Activated naive CD4-positive, alpha-beta T cell (primary cell): ENCODE measurements at places on chromosomes 5 and 9.

GRCh38 chr5:72063219-72063819, 44.0 kb upstream of the MAP1B start:
- no peak for DNase-seq

GRCh38 chr9:85516455-85516854, 225.3 kb downstream of the AGTPBP1 start:
- DNase-seq = no peak

DNA sequence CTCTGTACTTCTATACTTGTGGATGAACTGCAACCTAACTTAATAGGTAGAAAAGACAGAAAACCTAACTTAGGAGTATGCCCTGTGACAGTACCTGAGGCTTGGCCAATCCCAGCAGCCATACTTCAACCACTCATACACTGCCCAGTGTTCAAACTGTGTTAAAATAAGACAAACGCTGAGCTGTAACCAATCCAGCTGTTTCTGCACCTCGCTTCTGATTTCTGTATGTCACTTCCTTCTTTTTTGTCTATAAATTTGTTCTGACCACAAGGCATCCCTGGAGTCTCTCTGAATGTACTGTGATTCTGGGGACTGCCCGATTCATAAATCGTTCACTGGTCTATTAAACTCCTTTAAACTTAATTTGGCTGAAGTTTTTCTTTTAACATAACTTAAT, 41.4 kb downstream of the AUH start:
- no peak for DNase-seq

DNA sequence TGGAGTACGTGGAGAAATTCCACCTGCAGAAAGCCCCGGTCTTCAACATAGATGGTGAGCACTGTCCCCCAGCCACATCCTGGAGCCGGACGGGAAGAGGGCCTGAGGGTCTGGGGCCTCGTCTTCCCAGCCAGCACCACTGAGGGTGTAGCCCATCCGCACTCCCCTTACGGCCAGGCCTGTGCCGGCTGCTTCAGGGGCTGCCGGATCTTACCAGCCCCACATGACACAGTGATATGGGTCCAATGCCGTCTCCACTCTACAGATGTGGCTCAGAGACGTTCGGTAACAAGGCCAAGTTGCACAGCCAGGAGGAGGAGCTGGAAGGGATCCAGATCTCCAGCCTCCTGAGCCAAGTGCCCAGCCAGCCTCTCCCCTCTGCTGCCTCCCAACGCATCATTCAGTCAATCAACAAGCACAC, 21.3 kb downstream of the GLT6D1 start:
- DNase-seq = no peak

- no peak for DNase-seq
Observed at GRCh38 chr5:125059255-125060002, 313.0 kb upstream of the ZNF608 start.

DNA sequence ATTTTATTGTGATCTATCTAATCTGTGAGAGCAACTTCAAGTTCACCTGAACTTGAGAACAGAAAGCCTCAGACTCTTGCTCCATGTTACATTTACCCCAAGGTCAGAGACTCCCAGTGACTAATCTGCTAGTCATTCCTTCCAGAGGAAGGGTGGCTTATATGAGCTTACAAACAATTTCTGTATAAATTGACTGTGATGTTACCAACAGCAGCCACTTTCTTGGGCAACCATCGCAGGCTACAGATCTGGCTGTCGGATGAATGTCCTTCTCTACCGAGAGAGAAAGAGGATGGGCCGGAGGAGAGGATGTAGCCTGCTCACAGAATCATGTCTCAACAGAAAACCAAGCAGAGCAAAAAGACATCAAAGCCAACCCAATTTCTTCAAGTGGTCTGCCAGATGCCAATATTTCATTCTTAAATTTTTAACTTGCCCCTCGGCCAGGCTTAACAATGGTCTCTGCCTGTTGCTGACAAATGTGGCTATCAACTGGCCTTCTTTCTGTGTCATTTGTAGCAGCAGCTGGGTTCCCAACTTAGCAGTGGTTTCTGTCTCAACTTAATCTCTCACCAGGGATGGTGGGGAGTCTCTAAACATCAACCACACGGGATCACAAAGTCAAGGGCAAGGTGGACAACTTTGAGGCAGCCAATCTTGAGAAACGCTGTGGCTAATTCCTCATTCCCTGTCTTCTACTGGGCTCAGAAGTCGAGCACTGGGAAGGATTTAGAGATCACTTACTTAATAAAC, 81.3 kb downstream of the RAPGEF1 start:
- no peak for DNase-seq

- DNase-seq = no peak
Observed at GRCh38 chr5:150645070-150645700, 4.7 kb downstream of the SYNPO start.

DNA sequence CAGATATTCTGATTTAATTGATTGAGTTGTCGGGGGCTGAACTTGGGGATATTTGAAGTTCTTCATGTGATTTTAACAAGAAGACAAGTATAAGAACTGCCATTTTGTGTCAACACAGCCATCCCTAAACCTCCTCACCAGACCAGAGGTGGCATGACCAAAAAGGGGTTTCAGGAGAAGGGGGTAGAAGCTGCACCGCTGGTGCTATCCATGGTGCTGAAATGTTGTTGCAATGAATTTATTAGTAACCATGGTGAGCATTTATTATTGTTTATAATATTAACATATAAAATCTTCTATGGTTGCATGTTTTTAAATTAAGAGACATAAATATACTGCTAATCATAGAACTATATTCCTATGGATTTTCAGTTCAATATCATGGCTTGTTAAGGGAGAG, 72.3 kb downstream of the GNA14 start:
- DNase-seq = no peak

- DNase-seq = no peak
Observed at GRCh38 chr5:25975885-25976284, 1062.5 kb downstream of the CDH9 start.

GRCh38 chr5:36743891-36744772, 132.4 kb upstream of the NIPBL start:
- DNase-seq = no peak

GRCh38 chr5:171317230-171317629, 8.2 kb downstream of the TLX3 start:
- no peak for DNase-seq

DNA sequence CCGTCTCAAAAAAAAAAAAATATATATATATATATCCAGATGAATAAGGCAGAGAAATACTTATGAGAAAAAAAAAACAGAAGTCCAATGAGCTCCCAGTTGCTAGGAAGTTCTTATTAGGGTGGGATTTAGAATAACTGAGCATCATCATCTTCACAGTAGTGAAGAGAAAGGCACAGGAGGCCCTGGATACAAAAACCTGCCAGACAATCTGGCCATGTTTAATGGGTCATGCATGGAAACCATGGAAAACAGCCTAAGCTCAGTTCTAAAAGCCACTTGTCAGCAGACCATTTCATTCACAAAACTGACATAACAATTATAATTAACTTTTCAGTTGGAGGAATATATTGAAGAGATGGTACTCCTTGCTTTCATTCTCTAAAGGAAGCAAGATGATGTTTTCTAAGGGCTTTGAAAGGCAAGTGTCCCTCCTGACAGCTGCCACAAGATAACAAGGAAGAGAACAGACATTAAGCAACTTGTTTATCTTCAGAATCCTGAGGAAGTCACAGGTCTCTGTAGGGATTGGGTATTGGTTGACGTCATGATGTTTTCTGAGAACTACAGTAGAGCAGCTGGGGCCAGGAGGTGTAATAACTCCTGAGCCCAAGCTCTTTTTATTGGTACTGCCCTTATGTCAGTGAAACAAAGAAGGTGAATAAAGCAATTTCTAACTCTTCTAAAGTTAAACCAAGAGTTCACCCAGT, 463.1 kb downstream of the DMAC1 start:
- DNase-seq = no peak

DNA sequence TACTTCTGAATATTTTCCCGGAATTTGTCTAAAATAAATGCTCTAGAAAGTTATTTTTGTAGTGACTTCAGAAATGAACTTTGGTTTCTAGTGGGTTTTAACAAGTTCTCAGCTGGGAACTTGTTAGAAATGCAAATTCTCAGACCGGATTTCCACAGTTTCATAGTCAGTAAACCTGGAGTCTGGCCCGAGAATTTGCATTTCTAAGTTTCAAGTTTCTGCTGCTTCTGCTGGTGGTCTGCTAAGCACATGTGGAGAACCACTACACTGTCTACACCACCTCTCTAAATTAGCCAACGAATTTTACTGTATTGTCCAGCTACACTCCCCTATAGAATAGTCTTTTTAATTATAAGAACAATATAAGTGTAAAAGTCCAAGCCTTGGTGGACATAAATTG, 208.0 kb downstream of the CHSY3 start:
- DNase-seq = no peak

GRCh38 chr9:84647699-84648098, 21.8 kb upstream of the NTRK2 start:
- no peak for DNase-seq

DNA sequence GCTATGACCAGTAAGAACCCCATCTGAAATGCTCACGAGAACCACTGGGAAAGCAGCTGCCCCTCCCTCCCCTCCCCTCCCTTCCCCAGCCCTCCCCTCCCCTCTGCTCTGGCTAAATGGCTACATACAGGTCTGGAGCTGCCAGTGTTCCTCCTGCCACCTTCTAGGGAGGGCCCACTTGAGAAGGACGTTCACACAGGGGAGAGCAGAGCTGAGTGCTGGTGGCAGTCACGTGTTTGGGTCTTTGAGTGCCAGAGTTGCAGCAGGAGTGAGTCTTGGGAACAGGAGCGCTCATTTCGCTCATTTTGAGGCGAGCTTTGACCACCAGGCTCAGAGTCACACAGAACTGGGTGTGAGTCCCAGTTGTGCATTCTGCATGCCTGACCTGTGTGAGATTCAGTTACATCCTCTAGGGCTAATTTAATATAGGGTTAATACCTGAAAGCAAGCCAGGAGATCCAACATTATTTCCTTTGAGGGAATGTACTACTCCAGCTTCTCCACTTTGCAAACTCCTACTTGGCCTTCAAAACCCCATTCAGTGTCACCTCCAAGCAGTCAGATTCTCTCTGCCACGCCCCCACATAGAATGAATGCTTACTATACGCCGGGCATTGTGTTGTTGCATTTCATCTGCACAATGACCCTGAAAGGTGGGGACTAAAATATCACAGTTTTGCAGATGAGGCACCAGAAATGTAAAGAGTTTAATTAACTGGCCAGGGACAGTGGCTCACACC, 25.1 kb downstream of the CPLX2 start:
- no peak for DNase-seq

GRCh38 chr9:108258640-108259039, 597.1 kb downstream of the ACTL7B start:
- DNase-seq = no peak

GRCh38 chr5:86546044-86546443, 71.7 kb upstream of the COX7C start:
- DNase-seq = no peak

- DNase-seq = no peak
Observed at GRCh38 chr5:88815050-88815789, 67.8 kb downstream of the MEF2C start.

DNA sequence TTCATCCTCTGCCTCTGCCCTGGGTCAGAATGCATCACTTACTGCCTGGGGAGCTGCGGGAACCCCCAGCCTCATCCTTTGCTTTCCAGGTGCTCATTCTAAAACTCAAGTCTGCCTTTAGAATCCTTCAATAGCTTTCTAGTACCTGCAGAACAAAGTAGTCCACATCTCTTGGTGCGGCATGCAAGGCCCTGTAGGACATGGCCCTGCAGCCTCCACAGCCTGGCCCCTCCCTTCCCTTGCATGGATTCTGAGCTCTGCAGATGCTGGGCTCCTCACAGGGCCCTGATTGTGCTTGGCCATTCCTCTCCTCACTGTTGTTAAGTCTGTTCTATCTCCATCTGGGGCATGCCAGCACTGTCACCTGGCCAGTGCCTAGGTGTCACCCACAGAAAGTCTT, 141.6 kb downstream of the ADCY2 start:
- no peak for DNase-seq

DNA sequence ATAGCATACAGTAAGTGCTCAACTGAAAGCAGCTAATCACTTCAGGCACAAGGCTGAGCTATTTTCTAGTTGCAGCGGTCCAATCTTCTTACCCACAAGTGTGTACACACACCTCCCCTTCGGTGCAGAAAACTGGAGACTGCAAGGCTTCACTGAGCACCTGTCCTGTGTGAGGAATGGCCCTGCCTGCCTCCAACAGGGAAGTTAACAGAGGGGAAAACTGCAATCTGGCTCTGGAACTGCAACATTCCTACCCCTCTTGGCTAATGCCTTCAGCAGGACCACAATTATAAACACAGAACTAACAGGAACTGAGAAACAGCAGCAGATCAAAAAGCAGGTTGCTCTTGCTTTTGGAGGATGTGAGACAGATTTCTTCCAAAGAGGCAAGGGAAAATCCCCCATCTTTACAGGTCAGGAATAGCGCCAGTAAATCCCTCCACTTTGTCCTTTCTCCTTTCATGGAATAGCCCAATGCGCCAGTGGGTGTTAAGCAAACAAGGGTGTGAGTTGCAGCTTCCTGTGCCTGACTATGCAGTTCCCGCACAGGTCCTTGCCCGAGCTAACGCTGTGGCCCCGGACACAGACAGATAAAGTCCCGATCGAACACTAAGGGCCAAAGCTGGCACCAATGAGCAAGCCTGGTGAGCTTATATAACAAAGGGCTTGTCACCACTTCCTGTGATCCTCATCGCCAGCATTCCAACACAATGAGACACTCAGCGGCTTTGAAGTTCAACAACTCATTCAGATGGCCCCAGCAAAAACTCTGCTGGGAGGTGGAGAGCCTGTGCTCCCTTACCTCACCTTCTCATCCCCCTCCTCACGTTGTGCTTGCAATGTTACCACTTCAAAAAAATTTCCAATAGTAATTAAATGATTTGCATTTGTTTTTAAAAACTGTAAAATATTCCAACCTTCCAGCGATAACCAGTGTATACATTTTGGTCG, 21.5 kb downstream of the SHB start:
- no peak for DNase-seq

- no peak for DNase-seq
Observed at GRCh38 chr5:177496727-177497291, 595 bp downstream of the PDLIM7 start.

DNA sequence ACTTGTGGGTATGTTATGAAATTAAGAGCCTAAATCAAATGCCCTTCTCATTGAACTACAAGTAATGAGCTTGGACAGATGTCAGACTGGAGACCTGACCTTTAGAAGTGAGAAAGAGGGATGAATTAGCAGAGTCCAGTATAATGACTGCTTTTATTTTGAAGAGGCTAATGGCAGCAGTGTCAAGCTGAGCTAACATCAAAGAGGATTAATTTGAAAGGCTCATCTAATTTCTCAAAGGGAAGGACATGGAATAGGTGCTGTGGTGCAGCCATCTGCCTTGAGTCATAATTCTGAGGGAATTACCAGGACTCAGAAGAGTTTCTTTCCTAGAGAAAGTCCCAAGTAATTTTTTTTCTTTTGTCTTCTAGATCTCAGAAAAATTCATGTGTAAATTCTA, 57.6 kb downstream of the FAM81B start:
- DNase-seq = no peak

- DNase-seq = no peak
Observed at GRCh38 chr9:37936965-37937364, 33.0 kb upstream of the SLC25A51 start.

GRCh38 chr5:97544240-97544639, 361.2 kb upstream of the RIOK2 start:
- no peak for DNase-seq

GRCh38 chr5:122258241-122258640, 53.8 kb upstream of the SNCAIP start:
- no peak for DNase-seq

GRCh38 chr5:77066184-77066583, 20.9 kb downstream of the ZBED3 start:
- DNase-seq = no peak

GRCh38 chr5:37735649-37736347, 104.0 kb downstream of the GDNF start:
- no peak for DNase-seq

GRCh38 chr9:128917151-128917849, 3.5 kb upstream of the PHYHD1 start:
- no peak for DNase-seq
